ENCODE measurements at places on chromosomes 2 and 18.

DNA sequence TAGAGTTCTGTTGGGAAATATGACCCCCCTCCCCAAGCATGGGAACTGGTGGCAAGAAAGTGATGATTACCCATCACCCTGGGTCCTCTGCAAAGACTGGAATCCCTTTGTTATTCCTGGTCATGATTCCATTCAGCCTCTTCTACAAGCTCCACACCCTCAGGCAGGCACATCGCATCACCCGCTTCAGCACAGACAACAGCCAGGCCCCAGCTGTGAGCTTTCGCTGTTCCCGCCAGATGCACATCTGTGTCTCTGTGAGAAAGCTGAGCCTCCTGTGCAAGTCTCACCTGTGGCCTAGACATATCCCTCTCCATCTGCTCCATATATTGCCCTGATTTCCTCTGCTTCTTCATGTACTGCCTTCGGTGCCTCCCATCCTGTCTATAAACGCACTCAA lies 368.0 kb upstream of the RAB6C start:
- no peak for DNase-seq

DNA sequence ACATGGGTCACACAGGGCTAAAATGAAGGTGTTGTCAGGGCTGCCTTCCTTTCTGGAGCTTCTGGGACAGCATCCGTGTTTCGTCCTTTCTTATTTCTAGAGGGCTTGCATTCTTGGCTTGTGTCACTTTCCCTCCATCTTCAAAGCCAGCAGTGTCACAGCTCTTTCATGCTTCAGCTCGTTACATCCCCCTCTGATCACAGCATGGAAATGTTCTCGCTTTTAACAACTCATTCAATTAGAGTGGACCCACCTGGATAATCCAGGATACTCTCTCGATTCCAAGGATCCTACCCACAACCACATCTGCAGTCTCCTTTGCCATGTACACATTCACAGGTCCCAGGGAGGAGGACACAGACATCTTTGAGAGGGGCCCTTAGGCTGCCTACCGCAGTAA lies 316.2 kb upstream of the FIGN start:
- no peak for DNase-seq

DNA sequence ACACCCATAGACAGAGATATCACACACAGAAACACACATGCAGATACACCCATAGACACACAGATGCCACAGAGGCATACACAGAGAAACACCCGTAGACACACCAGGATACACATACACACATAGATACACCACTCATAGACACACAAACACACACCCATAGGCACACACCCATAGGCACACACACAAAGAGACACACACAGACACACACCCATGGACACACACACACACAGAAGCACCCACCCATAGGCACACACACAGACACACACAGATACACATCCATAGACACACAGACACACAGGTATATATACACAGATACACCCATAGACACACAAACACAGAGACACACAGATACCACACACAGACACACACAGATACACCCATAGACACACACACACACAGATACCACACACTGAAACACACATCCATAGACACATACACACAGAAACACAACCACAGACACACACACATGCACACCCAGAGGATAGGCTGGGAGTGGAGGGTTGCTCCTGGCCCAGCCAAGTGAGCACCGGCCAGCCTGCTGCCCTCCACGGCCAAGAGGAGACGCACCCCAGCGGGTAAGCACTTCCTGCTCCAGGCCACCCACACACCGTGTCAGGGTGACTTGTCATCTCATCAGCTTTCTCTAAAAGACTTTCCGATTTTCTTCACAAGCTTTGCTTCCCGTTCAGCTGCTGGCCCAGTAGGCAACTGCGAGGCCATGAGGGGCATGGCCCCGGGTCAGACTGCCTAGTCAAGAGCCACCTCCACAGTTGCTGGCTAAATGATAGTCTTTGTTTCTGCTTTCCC lies 14.1 kb upstream of the CNNM3 start:
- DNase-seq, result peak; percentile 60

DNA sequence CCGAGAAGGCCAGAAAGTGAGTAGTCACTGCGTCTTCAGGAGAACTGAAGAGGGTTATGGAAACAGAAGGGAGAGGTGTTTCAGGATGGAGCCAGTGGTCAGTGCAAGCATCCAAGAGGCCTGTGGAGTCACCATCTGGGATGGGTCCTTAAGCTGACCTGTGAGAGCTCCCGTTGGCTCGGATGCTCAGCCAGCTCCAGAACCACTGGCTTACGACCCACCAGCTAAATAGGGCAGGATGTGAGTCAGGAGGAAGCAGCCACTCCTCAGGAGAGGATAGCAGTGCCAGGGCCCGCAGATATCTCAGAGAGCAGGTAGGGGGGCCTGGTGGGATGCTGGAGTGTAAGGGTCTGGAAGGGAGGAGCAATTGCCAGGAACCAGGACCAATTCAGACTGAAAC lies 63.1 kb upstream of the B3GNT7 start:
- no peak for DNase-seq

- no peak for DNase-seq
These were observed 386.6 kb downstream of the NRXN1 start for GRCh38 chr2:50645346-50645745.

DNA sequence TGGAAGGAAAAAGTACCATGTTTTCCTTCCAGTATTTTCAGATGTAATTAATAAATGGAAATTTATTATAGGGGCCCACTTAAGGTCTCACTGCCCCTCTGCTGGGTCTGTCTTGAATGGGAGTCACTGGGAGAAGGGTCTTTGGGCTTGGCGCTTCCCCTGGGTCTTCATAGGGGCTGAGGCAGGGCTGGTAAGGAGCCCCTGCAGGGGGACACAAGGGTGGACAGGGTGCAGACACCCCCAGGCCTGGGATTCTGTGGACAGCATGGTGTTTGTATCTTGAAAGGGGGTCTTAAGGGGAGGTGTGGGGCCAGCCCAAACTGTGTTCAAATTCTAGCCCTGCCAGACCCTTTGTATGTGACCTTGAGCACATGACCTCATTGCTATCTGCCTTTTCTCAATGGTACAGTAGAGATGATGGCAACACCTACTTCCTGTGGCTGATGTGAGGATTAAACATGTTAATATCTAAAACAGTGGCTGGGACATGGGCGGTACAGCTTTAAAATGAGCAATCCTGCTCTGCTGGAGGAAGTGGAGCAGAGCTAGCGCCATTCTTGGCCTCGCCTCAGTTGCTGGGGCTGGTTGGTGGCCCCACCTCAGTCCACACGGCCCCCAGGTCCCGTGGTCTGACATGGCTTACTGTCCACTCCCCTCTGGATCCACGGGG lies 71.6 kb downstream of the GNAL start:
- no peak for DNase-seq

GRCh38 chr2:230447036-230447435 lies 31.0 kb downstream of the SP100 start:
- no peak for DNase-seq

DNA sequence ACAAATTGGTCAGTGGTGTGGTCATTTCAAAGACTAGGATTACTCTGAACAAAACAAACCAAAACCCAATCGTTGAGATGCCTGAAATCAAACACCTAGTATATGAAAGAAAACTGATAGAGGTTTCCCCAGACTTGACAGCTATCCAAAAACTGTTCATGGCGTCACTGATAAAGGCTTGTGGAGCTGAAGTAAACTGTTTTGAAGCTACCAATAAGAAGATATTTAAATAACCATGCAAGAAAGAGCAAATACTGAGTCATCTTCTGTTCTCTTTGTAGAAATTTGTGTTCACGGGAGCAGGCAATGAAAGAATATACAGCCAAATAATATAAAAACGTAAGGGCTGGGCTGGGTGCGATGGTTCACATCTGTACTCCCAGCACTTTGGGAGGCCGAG lies 7.5 kb upstream of the COLEC11 start:
- DNase-seq, result no peak

GRCh38 chr2:26822877-26823276 lies 25.1 kb upstream of the DPYSL5 start:
- DNase-seq, result no peak

GRCh38 chr2:103327386-103327785 lies 565.6 kb downstream of the TMEM182 start:
- DNase-seq, result no peak

- DNase-seq, result no peak
These were observed 86.2 kb upstream of the RAB27B start for GRCh38 chr18:54742120-54742519.

DNA sequence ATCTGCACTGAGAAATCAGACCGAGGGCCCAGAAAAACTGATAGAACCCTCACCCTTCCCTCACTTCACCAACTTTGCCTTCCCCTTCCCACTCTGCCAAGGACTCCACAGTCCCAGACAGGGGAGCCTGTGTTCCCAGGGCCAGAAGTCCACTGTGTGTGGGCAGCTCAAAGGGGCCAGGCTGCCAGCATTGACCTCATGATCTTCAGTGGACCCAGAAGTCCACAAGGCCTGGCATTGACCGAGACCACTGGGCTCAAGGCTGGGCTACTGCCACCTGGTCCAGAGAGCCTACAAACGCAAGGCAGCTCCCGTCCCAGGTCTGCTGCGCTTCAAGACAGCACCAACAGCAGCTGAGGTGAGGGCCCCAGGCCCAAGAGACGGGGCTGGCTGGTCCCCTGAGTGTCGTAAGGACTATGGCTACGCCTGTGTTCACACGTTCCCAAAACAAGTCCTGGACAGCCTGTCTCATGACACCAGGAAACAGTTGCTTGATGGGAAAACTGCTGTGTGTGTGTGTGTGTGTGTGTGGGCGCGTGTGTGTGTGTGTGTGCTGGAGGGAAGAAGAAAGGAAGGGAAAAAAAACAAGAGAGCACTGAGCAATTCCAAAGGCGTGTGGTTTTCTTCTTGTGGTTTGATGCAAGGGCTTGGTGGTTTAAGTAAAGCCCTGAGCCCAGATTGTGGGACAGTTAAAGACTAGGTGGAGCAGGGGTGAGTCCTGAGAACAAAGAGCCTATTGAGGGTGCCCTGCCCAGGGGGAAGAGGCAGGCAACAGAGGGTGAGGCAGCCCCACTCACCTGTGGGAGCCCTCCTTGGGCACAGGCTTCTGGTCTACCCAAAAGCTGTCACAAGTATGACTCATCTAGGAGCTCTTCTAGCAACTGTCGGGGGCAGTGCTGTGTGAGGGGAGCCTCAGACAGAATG lies 46.6 kb upstream of the ZBTB7C start:
- DNase-seq, result peak; percentile 27

DNA sequence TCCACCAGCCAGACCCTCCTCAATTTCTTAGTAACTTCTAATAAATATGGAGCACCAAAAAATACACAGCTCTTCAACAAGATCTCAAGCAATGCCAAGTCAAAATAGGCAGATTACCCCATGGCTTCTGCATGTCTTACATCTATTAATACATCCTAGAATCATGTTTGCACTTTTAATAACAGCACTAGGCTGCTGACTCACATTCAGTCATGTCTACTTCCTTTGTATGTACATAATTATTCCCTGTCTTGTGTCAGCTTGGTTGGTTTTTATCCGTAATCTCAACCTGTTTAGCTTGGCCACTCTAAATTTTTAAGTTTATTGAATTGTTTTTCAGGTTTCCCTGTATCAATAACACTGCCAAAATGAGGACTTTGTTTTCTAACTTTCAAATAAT lies 420.1 kb upstream of the ACVR2A start:
- no peak for DNase-seq

DNA sequence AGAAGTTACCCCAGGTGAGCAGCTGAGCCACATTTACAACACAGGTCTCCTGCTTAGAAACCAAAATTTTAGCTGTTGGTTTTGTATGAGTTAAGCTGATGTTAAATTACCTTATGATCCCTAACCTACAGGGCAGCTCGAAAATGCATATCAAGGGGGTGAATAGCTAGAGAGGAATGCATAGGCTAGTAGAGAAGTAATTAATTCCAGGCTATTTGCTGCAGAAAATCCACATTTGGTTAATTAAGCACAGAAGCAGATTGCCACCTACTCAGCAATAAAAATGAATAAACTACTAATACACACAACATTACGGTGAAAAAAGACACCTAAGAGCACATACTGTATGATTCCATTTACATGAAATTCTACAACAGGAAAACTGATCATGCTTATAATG lies 91.4 kb downstream of the OSBPL1A start:
- DNase-seq, result no peak

DNA sequence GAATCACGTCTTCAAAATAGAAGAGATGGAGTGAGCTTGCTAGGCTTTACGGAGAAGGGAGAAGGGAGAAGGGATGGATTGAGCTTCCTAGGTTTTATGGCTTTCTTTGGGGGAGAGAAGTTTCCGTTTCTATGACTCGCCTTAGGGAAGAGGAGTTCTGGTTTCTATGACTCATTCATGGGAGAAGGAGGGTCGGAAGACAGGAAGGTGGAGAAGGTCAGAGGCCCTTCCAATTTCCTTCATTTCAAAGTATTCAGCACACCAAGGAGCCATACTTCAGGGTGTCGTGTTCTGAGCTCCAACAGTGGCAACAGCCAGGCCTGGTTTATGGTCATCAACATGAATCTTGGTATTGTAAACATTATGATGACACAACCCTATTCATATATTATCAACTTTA lies 284.7 kb upstream of the VWC2L start:
- DNase-seq, result no peak

GRCh38 chr18:3529077-3529476 lies 79.1 kb downstream of the TGIF1 start:
- no peak for DNase-seq

- no peak for DNase-seq
These were observed 440.8 kb upstream of the CDH20 start for GRCh38 chr18:60892441-60892840.

DNA sequence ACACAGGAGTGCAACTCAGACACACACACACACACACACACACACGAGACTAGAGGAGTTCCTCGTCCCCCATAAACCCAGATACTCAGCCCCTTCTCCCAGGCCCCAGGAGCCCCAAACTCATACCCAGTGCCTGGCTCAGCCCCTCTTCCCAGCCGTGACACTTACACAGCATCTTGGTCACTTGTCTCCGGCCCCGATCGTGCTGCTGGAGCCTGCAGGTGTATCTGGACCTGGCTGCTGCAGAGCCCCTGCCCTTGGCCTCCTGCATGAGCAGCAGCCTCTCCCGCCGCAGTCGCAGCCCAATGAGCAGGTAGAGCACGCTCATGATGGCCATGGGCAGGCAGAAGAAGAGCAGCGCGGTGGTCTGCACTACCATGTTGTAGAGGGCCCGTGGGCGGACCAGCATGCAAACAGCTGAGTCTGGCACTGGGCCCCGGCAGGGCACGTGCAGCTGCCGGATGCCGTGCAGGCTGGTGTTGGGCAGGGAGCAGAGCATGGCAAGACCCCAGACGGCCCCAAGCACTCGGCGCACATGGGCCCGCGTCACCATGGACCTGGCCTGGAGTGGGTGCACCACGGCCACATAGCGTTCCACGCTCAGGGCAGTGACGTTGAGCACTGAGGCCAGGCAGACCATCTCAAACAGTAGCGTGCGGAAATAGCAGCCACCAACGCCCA lies 2.1 kb downstream of the NMUR1 start:
- DNase-seq, result no peak

GRCh38 chr2:199471443-199472057 lies 13.8 kb upstream of the SATB2 start:
- DNase-seq, result peak; percentile 71
